ENCODE measurements at places on chromosomes 5 and 9.

GRCh38 chr9:124470726-124471125 is 20.5 kb downstream of the ADGRD2 start:
- no peak for DNase-seq

GRCh38 chr9:81559197-81559596 is 130.2 kb downstream of the TLE1 start:
- no peak for DNase-seq

GRCh38 chr5:4275232-4275631 is 679.6 kb downstream of the IRX1 start:
- DNase-seq = no peak

GRCh38 chr9:120389867-120390266 is 190.1 kb downstream of the CDK5RAP2 start:
- no peak for DNase-seq

- DNase-seq = no peak
These were observed 46.4 kb upstream of the STK32A start for GRCh38 chr5:147188200-147189108.

DNA sequence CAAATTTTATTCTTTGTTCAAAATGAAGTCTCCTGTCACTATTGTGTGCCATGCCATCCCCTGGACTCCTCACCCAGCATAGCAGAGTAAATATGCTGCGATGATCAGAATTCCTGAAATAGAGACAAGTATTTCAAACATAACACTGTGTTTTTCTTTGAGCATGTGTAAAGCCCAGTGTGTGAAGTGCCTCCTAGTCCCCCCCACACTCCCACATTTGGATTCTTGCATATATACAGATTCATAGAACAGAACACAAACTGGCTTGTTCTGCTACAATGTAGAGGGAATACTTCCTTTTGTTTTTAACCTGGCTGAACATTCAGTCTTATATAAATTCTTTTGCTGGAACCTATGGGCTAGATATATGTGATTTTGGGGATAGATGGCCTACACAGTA is 84.9 kb downstream of the NUDT12 start:
- no peak for DNase-seq

GRCh38 chr9:135440620-135441019 is 39.0 kb upstream of the PPP1R26 start:
- no peak for DNase-seq

GRCh38 chr9:121658166-121658565 is 6.7 kb downstream of the DAB2IP start:
- DNase-seq = no peak

GRCh38 chr5:42677156-42677842 is 79.3 kb upstream of the CCDC152 start:
- no peak for DNase-seq

- no peak for DNase-seq
These were observed 4.7 kb upstream of the PTGS1 start for GRCh38 chr9:122366074-122366660.

- DNase-seq = no peak
These were observed 21.5 kb upstream of the SLC6A3 start for GRCh38 chr5:1466631-1467265.

Measured in NCI-H2081 treated with DMSO at 0.1 percent for 48 hours (cell line).